ENCODE measurements at places on chromosomes 16 and 17.

DNA sequence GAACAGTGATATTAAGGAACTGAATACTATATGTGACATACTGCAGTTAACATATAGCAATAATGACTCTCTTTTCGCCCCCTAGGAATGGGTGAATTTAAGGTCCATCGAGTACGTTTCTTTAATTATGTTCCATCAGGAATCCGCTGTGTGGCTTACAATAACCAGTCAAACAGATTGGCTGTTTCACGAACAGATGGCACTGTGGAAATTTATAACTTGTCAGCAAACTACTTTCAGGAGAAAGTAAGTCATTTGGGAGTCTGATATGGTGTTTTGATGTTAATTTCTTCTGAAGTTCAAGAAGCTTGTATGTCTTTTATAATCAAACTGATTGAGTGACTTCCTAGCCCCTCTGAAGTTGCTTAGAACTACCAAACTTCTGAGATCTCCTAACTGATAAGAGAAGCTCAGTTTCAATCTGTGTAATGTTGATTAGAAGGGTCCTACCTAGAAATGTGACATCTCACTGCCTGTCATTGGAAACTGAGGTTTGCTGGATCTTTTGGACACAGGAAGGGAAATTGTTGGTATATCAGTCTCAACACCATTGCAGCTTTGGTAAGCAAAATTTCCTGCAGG, 1.0 kb downstream of the UTP4 start:
- DNase-seq, result no peak

DNA sequence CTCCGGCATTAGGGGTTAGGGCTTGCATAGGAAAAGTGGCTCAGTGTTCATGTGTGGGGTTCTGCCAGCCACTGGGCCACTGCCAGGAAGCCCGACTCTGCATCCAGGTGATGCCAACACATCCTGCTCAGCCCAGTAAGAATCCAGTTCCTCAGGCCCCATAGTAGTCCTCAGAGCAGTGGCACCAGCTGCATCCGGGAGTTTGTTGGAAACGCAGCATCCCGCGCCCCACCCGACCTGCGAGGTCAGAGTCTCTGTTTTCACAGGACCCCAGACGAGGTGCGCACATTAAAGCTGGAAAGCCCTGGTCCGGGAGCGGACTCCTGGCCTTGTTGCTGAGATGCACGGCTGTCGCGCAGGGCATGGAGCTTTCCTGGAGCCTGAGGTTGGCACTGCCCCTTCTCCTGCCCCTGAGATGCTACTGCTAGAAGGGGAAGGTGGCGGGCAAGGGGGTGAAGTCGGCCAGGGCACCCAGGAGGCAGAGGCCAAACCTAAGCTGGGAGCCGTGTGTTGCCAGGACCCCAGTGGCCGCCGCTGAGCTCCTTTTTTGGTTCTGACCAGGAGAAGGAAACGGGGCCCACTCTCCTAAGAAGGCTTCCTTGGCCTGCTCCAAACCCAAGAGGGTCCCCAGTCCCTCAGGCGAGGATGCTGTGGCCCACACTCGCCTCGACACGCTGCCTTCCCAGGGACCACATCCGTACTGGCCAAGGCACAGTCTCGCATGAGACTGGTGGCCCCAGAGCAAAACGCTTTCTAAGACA, 44.4 kb downstream of the NOS2 start:
- DNase-seq, result no peak

DNA sequence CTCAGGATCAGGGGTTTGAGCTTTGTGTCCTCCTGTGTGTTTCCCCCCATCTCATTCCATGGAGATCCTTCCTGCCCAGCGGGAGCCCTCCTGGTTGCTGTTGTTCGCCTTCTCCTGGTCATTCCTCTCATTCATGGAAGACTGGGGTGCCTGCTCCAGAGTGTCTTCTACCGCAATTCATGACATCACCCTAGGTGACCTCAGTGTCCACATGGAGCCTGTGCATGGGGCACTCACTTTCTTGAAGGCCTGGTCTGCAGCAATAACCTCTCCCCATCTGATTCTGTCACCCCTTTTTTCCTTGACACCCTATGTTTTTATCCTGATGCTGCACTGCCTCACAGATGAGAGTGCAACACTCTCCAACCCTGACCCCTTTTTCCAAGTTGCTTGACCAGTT, 21.4 kb upstream of the ARHGAP17 start:
- no peak for DNase-seq

DNA sequence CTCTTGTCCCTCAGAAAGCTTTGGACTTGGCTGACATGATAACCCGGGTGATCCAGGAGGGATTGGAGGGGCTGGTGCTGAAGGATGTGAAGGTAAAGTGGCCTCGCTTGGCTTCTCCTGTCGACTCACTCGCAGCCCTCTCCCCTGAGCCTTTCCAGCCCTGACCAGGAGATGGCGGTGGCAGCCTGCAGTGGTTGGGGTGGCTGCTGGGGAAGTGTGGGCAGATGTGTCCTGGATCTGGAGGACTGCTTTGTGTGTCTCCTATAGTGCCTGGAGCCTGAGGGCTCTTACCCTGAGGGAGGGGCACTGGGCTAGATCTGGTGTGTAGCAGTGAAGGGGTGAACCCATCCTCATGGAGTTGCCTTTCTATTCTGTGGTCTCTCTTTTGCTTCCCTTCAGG, 17.9 kb downstream of the LIG3 start:
- peak; percentile 3 for DNase-seq

- no peak for DNase-seq
Observed at GRCh38 chr17:76791053-76791980, 53.4 kb downstream of the MFSD11 start.

GRCh38 chr16:75380870-75381269, 52.4 kb downstream of the CFDP1 start:
- no peak for DNase-seq

GRCh38 chr16:86403541-86404163, 106.7 kb upstream of the FOXF1 start:
- DNase-seq, result no peak

GRCh38 chr17:32852811-32853210, 24.1 kb downstream of the MYO1D start:
- DNase-seq, result no peak

GRCh38 chr17:77607606-77608005, 350.9 kb upstream of the TNRC6C start:
- DNase-seq, result no peak

DNA sequence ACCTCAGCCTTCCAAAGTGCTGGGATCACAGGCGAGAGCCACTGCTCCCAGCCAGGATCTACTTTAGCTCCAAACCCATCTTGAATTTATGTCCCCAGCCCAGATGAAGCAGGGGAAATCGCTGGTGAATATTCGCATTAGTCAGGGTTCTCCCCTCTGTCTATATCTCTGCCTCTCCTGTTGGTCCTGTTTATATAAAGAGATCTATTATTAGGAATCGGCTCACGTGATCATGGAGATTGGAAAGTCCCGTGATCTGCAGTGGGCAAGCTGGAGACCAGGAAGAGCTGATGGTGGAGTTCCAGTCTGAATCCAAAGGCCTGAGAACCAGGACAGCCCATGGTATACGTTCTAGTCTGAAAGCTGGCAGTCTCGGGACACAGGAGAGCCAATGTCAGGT, 382.8 kb downstream of the SEC14L1 start:
- DNase-seq, result no peak

GRCh38 chr17:58378733-58379510, 26.9 kb upstream of the SUPT4H1 start:
- DNase-seq, result no peak

DNA sequence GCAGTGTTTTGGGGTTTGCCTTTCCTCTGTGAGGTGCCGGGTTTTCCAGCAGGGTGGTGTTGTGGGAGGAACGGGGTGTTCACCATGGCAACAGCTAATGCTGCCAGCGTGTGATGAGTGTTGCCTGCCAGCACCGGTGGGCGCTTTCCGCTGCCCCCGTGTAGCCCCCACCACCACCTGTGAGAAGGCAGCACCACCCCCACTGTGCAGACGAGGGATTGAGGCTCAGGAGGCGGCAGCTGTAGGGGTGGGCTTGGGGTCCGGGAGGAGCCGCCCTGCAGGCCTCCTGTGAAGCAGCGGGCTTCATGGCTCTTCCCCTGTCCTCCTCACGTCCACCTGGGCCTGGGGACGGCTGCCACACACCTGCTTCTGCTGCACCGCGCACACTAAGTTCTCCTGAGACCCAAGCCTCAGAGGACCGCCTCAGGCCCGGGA, 5.2 kb downstream of the RAB40C start:
- no peak for DNase-seq

DNA sequence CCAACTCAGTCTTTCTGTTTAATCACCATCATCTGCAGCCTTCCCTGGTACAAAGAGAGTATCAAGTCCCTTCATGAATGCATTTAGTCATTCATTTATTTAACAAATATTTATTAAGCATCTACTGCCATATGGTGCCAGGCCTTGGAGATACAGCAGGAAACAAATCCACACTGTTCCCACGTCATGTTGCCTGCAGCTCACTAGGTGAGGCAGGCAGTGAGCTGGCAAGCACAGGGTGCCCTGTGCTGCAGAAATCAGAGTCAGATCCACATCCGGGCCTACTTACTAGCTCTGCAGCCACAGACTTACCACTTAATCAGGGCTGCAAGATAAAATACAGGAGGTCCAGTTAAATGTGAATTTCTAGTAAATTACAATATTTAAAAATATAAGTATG, 38.5 kb upstream of the CES5A start:
- DNase-seq, result no peak

GRCh38 chr17:57451191-57451590, 194.9 kb downstream of the MSI2 start:
- DNase-seq, result no peak

GRCh38 chr16:9791556-9791955, 390.7 kb downstream of the GRIN2A start:
- DNase-seq, result no peak

- no peak for DNase-seq
Observed at GRCh38 chr17:4632581-4632920, 8.9 kb downstream of the ALOX15 start.

DNA sequence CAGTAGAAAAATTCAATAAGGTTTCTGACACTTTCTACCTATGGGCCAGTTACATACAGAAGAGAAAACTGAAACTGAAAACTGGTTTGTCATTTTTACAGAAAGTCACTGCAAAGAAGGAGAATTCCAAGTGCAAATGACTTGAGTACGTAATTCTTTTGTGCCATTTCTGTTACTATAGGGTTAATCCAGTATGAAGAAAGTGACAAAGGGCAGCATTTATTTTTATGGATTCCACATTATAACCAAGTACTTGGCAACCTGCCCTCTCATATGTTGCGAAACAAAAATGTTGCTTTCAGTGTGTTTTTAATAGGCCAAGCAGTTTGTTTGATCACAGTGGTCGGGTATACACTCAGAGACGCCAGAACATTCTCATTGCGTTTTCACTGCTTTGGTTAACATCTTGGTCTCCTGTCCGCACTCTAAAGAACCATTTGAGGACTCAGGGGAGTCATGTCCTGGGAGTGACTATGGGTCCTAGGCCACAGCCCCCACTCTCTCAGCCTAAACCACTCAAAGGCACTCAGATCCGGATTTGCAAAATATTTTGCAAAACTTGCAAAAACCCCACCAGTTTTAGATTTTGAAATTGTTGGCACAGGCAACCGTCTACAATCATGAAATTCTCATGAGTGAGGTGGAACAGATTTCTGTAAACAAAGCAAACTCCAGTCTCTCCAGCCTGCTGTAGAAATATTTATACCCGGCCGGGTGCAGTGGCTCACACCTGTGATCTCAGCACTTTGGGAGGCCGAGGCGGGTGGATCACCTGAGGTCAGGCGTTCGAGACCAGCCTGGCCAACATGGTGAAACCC, 15.4 kb upstream of the HELZ start:
- no peak for DNase-seq

GRCh38 chr17:80716986-80717719, 172.5 kb downstream of the RPTOR start:
- no peak for DNase-seq

GRCh38 chr17:9120471-9120870, 99.2 kb downstream of the NTN1 start:
- DNase-seq, result no peak

DNA sequence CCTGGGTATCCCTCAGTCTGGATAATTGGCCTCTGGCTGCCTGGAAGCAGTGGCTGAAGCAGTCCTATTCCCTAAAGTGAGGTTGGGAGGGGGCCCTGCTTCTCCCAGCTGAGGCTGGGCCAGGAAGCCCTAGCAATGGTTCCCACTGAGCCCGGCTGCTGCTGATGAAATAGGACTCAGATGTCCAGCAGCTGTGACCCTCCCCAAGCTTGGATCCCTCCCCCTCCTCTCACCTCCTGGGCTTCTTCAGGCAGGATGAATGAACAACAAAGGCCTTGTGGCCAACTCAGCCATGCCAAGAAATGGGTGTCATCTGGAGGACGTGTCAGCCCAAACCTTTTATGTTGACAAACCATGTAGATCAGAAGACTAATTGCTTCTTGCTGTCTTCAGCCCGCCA, 42.0 kb downstream of the AXIN2 start:
- no peak for DNase-seq
